Dermis microvascular lymphatic vessel endothelial cell (primary cell): ENCODE measurements at places on chromosomes 13 and 19.

DNA sequence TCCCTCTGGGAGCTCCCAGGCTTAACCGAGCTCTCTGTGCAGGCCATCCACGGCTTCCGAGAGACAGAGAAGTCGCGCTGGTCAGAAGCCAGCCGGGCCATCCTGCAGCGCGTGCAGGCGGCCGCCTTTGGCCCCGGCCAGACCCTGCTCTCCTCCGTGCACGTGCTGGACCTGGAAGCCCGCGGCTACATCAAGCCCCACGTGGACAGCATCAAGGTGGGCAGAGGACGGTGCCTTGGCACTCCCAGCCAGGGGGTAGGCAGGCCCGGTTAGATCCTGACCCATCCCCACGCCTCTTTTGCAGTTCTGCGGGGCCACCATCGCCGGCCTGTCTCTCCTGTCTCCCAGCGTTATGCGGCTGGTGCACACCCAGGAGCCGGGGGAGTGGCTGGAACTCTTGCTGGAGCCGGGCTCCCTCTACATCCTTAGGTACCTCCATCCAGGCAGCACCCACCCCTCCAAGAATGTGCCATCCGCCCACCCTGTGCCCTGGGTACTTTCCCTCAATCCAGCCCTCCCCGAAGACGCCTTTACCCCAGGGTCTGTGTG, 1.5 kb downstream of the PSPN start:
- DNase-seq, result no peak

DNA sequence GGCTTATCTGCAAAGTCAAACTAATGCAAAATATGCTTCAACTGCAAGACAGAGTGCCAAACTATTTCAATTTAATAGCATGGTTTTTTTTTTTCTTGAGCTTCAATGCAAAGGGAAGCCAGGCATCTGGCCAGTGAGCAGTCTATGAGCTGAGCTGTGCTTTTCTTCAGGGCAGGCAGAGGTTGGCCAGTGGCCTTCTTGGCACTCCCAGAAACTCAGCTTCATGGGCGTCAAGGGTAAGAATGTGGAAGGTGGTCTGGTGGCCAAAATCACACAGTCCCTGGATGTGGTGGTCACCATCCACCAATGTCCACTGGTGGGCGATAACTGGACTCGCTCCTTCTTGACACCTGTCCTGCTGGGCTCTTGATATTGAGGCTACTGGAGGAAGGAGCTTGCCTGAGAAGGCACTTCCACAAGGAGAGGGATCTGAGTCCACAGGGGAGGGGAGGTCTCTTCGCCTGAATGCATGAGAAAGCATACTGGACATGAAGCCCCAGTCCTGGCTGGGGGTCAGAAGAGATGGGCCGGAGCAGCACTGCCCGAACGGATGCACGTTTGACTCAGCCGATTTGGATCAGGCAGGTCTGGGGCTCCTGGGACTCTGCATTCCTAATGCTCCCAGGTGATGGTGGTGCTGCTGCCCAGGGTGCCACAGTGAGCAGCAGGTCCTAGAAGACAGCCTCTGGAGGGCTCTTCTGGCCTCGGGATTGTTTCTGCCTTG, 17.1 kb downstream of the COL4A2 start:
- DNase-seq, result no peak

- no peak for DNase-seq
Observed at GRCh38 chr13:45143346-45143751, 23.0 kb downstream of the GTF2F2 start.

GRCh38 chr19:47514151-47514868, 553 bp downstream of the NAPA start:
- DNase-seq, result no peak
